ENCODE measurements at places on chromosomes 16 and 17. TPM values are rescaled to one million over a fixed set of nuclear protein-coding genes. Genes with fewer than 3 reads are reported as not detected.

Gene RFFL
- 19.8 TPM for total RNA-seq

Gene EVPLL
- not detected for total RNA-seq

Gene EEF2KMT
- total RNA-seq = 8.8 TPM

Gene C16orf74
- 0.83 TPM for total RNA-seq

Gene KREMEN2
- not detected for total RNA-seq

Gene KRT40
- total RNA-seq = not detected

Gene XAF1
- 33.1 TPM for total RNA-seq

Gene SMPD3
- total RNA-seq = 0.23 TPM

Gene KRTAP17-1
- total RNA-seq = not detected

Gene CA7
- total RNA-seq = not detected

Gene GRAP
- 4.0 TPM for total RNA-seq

Gene NUP88
- total RNA-seq = 49.1 TPM

Gene SCN4A
- total RNA-seq = 2.2 TPM

DNA sequence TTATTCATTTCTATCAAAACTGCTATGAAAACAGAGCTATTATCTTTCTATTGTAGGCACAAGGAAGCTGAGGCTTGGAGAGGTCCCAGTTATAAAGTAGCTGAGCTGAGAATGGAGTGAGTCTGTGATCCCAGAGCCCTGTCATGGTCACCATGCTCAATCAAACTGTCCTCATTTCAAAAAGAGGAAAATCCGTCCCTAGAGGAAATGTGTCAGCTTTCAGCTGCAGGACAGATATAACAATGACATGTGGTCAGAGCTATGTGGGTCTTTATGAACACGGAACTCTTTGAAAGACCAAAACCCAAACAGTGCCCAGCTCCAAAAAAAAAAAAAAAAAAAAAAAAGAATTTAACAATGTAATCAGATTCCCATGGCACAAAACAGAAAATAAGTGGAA lies 266.1 kb downstream of the XYLT1 start:
- DNase-seq = no peak

GRCh38 chr17:4706121-4706520 lies 2.2 kb upstream of the PELP1 start:
- no peak for DNase-seq

DNA sequence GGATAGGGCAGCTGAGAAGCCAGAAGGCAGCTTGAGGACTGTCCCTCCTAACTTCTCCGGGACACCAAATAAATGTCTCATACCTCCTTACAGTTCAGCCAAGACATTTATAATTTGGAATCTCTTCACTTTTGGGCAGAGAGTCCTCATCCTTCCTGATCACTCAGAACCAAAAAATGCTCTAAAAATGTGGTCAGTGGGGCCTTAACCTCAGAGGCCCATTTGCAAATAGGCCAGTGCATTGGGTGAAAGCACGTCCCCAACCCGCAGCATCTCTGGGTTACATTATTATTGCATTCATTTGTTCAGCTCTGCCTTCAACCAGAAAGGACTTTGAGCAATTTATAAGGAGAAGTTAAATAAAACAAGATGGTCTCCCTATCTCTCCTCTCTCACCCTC lies 112.4 kb upstream of the IRX3 start:
- no peak for DNase-seq

DNA sequence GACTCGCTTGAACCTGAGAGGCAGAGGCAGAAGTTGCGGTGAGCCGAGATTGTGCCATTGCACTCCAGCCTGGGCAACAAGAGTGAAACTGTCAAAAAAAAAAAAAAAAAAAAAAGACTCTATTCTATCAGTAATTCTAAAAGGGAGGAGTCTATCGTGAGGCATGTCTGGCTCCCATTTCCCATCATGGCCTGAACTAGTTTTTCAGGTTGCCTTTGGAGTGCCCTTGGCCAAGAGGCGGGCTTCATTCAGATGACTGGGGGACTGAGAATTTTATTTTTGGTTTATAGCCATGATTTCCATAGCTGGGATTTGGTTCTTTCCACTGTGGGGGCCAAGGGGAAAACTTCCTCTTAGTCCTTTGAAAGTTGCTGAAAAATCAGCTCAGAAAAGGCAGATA lies 3.5 kb upstream of the SNX29 start:
- DNase-seq = no peak

DNA sequence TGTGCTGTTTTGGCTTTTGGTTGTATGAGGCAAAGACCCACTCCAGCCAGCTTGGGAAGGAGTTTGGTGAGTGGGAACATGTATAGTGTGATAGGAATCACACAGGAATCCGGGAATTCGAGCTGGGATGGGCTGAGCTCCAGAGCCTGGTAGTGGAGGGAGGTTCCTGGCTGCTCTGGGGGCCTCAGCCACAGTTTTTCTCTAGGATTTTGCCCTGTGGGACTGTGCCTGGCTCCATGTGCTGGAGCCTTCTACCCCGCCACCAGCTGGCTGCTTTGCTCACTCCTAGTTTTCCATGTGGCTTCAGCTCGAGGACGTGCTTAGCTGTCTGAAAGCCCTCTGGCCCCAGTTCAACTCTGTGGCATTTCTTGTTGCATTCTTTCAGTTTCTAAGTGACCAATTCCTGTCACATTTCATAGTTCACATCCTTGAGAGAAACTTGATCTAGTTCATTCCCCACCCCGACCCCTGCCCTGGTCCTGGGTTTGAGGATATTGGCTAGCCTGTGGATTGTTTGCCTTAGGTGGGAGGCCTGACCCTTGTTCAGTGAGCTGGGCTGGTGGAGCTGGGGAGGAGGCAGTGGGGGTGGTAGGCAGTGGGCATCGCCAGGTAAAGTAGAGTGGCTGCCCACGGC lies 5.0 kb downstream of the SEC14L1 start:
- peak; percentile 89 for DNase-seq

- no peak for DNase-seq
Observed at GRCh38 chr17:12341328-12341727, 320.7 kb downstream of the MAP2K4 start.

GRCh38 chr17:31313982-31314781 lies at the start of gene EVI2B:
EVI2B (minus strand) TSS chr17:31314054; CDS start chr17:31305609, 8,445 bp downstream.
- DNase-seq = no peak

DNA sequence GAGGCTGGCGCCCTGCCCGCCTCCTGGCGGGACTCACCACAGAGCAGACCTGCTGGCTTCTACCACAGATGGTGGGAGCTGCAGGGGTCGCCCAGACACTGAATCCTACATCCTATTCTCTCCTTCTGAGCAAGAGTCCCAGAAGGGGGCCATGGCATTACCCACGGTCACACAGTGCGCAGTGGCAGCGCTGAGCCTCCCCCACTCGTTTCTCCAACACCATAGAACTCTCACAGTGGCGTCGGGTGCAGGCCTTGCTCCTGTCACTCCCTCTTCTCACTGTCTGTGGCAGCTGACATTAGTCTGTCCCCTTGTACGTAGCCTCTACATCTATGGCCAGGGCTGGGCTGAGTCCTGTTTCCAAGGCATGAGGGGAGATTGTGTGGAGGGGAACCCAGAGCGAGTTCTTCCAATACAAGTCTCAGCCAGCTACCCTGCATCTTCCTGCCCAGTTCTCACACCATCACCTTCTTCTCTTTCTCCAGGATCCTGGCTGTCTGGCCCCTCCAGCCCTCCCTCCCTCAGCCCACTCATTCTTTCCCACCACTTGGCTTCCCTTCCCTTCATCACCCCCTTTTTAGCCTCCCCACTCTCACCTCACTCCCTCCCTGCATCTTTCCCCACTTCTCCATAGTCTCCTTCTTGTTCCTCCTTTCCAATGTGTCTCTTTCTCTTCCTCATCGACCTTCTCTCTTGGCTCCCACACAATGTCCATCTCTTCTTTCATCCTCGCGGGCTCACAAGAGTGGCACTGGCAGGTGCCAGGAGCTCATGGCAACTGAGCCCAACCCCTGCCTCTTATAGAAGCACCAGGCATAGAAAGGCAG lies 5.9 kb downstream of the UBTF start:
- DNase-seq = no peak

- no peak for DNase-seq
Observed at GRCh38 chr17:21171309-21171922, 42.5 kb downstream of the TMEM11 start.

- DNase-seq = no peak
Observed at GRCh38 chr17:43560461-43561427, 14.6 kb upstream of the ETV4 start.

DNA sequence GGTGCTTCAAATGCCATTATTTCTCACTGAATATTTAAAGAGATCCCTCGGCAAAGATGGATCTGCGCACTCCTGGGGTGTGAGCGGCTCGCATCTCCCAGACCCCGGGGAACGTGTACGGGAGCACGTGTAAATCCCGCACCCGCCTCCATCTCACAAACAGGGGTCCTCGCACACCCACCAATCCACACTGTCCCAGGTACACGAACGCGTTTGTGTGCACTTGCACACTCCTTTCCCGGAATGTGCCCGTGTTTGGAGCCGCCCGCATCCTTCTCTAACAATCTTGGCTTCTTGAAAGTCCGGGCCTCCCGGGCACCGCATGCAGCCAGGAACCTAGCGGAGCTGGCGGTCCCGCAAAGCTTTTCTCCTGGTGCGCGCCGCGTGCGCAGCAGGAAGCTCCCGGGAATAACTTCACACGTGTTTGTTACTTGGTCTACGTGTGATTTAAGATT lies 2.5 kb upstream of the SALL1 start:
- no peak for DNase-seq

DNA sequence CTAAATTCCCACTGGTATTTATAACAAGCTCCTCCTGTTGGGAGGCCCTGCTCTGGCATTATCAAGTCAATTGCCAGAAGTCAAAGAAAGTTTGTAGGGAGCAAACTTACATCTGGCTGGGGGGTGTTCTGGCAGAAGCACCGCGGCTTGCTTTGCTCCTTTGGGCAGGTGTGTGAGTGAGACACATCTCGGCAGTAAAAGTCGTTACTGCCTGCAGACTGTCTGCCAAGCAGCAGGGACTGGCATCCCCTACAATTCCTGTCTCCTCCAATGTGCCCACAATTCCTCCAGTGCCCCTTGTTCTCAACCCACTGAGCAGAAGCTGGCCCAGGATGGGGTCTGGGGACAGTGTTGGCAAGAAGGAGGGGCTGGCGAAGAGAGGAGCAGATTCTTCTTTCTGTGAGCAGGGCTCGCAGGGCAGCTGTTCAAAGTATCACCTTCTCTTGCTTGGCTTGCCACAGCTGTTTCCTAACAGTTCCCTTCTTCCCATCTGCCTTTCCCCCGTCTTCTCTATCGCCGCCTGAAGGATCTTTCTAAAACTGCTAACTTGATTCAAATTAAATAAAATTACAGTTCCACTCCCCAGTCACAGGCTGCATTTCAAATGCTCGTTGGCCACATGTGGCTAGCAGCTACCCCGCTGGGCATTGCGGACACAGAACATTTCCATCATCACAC lies 30.2 kb downstream of the SPACA3 start:
- DNase-seq = no peak

DNA sequence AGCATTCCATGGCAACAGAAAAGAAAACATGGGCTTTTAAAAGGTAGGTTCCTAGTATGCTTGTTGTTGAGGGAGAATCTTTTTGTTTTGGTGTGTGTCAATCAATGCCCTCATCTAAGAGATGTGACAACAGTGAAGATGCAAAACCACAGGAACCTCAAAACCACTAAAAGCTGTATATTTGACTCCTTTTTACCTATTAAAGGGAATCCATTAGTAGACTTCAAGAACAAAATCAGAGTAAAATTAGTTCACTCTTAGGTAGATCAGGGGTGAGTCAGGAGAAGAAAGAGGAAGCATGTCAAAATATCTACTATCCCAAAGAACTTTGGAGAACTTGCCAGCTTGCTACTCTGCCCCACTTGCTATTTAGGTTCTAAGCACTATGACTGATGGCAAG lies 89.1 kb downstream of the CDK5R1 start:
- DNase-seq = no peak

- no peak for DNase-seq
Observed at GRCh38 chr16:11520442-11520841, 66.3 kb downstream of the LITAF start.

- no peak for DNase-seq
Observed at GRCh38 chr17:57221366-57222350, 34.7 kb upstream of the MSI2 start.

- DNase-seq = no peak
Observed at GRCh38 chr17:28792877-28793661, 49.3 kb downstream of the TRAF4 start.

- no peak for DNase-seq
Observed at GRCh38 chr17:55186937-55187770, 77.6 kb upstream of the HLF start.

DNA sequence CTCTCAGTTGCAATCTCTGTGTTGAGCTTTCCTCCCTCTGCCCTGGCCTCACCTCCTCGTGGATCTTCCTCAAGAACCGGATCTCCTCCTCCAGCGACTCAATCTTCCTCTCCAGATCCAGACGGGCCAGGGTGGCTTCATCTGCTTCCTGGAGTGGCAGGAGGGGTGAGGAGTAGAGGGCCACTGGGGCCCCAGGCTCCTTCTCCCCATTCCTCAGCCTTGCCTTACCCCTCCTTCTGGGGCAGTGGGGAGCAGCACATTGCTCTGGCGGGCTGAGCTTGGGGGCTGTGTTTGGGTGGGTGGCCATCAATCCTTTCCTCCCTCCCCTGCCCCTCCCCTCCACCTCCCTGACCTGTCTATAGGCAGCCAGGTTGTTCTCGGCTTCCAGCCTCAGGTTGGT lies 1.6 kb downstream of the GFAP start:
- peak; percentile 64 for DNase-seq

- DNase-seq = no peak
Observed at GRCh38 chr16:7615565-7615964, 282.9 kb downstream of the RBFOX1 start.

DNA sequence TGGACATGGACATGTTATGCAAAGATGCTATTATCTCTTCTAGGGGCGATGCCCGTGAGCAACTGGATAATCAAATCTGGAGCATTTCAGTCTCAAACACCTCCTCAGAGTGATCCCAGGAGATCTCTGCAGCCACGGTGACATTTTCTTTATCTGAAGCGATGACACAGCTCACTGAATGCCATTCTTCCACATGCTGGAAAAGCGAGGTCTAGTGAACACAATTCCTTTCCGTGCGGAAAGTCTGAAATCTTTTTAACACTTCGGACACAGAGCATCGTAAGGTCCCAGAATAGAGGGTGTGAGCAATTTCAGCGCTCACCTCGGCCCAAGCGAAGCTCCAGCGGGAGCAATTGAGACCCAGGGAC lies 531 bp upstream of the HASPIN start:
- no peak for DNase-seq

- no peak for DNase-seq
Observed at GRCh38 chr17:901964-902363, 77.6 kb downstream of the NXN start.

- no peak for DNase-seq
Observed at GRCh38 chr16:3038896-3039295, 2.2 kb upstream of the BICDL2 start.
